ENCODE measurements at places on chromosomes 3 and 15. TPM values are rescaled to one million over a fixed set of nuclear protein-coding genes. Genes with fewer than 3 reads are reported as not detected.

Gene FOXL2
- total RNA-seq = 0.14 TPM

DNA sequence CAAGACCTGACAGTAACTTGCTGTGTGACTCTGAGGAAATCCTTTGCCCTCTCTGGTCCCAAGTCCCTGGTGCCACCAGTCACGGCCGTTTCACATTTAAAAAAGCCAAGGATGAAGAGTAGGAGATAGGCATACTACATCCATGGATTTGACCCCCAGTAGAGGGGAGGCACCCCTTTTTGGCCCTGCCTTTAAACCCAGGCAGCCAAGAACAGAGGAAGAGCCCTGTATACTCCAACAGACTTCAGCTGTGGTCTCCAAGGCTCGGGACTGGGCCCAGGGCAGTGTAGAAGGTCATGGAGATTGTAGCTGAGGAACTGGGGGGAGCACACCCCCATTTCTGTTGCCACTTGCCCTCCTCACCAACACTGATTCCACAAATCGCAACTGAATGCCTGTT is 3.7 kb downstream of the CAV3 start:
- H3K27me3 ChIP-seq = no peaks in the 10 kb centered on the region
- H3K36me3 ChIP-seq = no peaks in the 10 kb centered on the region
- H3K27ac ChIP-seq = no peak overlapping the region
- peaks cover 4% of the 10 kb centered on the region for H3K4me1 ChIP-seq
- H3K4me3 ChIP-seq = no peak overlapping the region
- DNase-seq = no peak

GRCh38 chr15:40927495-40927872 is 1.7 kb upstream of the DLL4 start:
- no peak overlapping the region for H3K27ac ChIP-seq
- peaks cover 56% of the 10 kb centered on the region for H3K27me3 ChIP-seq
- no peak overlapping the region for H3K4me3 ChIP-seq
- peaks cover 28% of the 10 kb centered on the region for H3K4me1 ChIP-seq

- peak; percentile 31 for DNase-seq
- no peak overlapping the region for H3K4me3 ChIP-seq
- H3K27ac ChIP-seq = no peak overlapping the region
- H3K27me3 ChIP-seq = no peaks in the 10 kb centered on the region
- H3K36me3 ChIP-seq = no peaks in the 10 kb centered on the region
These were observed 56.1 kb upstream of the TRPM1 start for GRCh38 chr15:31157644-31158069.

Measured in lung (tissue), 17 donors.